Smooth muscle cell of the umbilical artery (primary cell): ENCODE measurements at places on chromosomes 3 and 15. TPM values are rescaled to one million over a fixed set of nuclear protein-coding genes. Genes with fewer than 3 reads are reported as not detected.

Gene FBXW12
- total RNA-seq, result not detected in 2 replicates

Gene ACTRT3
- 3.4 and 4.8 TPM in 2 replicates for total RNA-seq

Gene GPR62
- 0.05 TPM in 1 of 2 replicates, not detected in the other for total RNA-seq

Gene COLQ
- total RNA-seq, result 0.23 and 0.30 TPM in 2 replicates

Gene CCR2
- not detected in 2 replicates for total RNA-seq

Gene SPINK8
- total RNA-seq, result not detected in 2 replicates

Gene BCHE
- total RNA-seq, result 27.6 and 54.9 TPM in 2 replicates

Gene TMA7
- 177 and 213 TPM in 2 replicates for total RNA-seq

Gene CHRM5
- total RNA-seq, result under 0.01 TPM in 1 of 2 replicates, not detected in the other

Gene FYTTD1
- 63.8 and 79.7 TPM in 2 replicates for total RNA-seq

Gene SI
- total RNA-seq, result not detected in 2 replicates

Gene NR1I2
- total RNA-seq, result 0.14 TPM in 1 of 2 replicates, not detected in the other

Gene PTH1R
- not detected in 2 replicates for total RNA-seq

Gene SLC28A2
- total RNA-seq, result not detected in 2 replicates

Gene TTC23
- total RNA-seq, result 32.6 and 36.2 TPM in 2 replicates

Gene SCAMP5
- 0.51 and 0.89 TPM in 2 replicates for total RNA-seq

Gene NAALADL2
- 13.1 and 17.8 TPM in 2 replicates for total RNA-seq

Gene DPPA2
- not detected in 2 replicates for total RNA-seq

Gene EFHB
- 0.42 and 0.59 TPM in 2 replicates for total RNA-seq

Gene TMCO5A
- not detected in 2 replicates for total RNA-seq

Gene CBLB
- total RNA-seq, result 34.1 and 69.9 TPM in 2 replicates

Gene ALPK3
- total RNA-seq, result 0.89 and 9.8 TPM in 2 replicates

Gene DAZL
- not detected in 2 replicates for total RNA-seq
